HT-29 (cell line): ENCODE measurements at places on chromosomes 3 and 15.

DNA sequence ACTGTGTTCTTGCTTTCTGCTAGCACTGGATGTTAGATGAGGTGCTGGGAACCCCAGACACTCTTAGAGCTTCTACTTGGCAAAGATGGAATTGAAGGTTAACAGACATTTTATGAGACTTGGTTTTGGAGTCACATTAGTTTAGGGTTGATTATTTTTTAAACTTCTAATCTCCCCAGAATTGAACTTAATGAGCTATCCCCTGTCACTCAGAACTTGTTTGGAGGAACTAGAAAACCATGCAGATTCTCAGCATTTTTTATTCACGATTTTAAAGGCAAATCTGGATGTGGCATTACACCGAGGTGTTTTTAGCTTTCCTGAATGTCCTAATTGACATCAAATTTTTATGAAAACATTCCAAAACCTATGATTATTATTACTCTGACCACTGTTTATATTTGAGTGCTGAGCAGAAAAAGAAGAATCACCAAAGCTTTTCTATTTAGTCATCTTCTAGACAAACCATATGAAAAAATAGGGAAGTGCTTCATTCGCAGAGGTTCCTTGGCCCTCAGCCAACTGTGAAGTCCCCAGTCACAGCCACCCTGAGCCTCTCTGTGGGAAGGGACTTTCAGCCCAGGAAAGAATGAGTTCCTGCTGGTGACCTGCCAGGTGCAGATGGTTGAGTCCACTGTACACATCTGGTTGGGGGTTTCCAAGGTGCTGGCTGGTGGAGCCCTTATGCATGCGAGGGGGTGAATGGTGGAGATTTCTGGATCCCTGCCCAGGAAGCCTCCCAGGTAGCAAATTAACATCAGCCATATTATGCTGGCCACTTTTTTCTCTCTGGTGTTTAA lies 196.0 kb upstream of the TOPAZ1 start:
- no peak for DNase-seq

DNA sequence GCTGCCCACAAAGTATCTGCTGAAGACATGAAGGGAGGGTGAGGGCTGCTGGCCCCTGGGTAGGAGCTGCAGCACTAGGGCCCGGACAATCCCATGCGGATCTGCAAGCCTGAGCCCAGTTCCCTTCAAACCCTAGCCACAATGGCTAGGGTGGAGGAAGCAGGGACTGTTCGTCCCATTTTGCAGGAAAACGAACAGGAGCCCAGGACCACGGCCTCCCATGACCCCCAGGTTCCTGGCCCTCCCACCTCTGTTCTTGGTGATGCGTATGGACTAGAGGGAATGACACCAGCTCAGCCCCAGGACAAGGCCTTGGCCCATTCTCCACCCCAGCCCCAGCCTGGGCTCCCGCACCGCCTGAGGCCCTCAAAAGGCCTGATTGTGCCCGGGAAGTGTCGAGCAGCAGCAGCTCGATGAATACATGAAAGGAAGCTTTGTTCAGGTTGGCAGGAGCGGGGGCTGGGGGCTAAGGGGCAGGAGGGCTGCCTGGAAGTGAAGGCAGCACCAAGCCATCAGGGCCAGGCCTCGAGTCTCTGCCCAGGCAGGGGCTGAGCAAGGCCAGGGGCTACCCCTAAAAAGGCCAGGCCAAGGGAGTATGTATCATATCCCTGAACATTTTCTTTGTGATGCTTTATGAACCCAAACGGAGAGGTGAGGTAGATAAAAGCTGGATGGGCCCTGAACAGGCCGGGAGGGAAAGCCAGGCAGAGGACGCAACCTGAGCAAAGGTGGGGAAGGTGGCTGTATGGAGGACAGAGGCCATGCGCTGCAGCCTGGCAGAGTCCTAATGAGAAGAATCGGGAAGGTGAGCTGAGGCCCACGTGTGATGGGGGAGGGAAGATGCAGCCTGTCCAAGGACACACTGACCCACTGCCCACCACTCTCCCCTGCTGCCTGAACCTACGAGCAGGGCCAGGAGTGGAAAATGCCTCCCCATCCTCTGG lies 12.2 kb downstream of the SEMA7A start:
- no peak for DNase-seq

DNA sequence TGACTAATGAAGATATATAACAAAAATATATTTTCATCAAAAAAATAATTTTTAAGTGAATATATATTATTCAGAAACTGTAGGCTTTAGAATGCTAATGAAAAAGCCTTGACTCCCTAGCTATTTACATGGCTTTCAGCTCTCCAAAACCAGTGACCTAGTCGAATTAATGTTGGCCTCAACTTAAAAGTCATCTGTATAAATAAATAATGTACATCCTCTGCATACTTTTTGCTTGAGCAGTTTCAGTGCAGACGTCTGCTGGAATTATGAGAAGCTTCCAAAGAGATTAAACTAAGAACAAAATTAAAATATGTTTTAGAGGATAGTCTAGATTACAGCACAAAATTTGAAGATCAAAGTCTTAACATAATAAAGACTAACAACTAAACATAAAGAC lies 520.4 kb upstream of the ALCAM start:
- no peak for DNase-seq

DNA sequence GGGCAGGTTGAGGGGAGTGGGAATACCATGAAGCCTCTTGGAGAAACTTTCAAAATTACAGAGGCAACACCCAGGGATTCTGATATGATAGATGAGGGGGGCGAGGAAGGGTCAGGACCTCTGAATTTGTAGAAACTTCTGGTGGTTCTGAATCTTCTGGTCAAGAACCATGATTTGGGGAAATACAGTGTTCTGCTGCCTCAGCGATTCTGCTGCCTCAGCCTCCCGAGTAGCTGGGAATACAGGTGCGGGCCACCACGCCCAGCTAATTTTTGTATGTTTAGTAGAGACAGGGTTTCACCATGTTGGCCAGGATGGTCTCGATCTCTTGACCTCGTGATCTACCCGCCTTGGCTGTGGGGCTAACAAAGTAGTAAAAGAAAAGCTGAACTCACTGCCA lies 70.4 kb downstream of the MAGEF1 start:
- DNase-seq, result no peak

DNA sequence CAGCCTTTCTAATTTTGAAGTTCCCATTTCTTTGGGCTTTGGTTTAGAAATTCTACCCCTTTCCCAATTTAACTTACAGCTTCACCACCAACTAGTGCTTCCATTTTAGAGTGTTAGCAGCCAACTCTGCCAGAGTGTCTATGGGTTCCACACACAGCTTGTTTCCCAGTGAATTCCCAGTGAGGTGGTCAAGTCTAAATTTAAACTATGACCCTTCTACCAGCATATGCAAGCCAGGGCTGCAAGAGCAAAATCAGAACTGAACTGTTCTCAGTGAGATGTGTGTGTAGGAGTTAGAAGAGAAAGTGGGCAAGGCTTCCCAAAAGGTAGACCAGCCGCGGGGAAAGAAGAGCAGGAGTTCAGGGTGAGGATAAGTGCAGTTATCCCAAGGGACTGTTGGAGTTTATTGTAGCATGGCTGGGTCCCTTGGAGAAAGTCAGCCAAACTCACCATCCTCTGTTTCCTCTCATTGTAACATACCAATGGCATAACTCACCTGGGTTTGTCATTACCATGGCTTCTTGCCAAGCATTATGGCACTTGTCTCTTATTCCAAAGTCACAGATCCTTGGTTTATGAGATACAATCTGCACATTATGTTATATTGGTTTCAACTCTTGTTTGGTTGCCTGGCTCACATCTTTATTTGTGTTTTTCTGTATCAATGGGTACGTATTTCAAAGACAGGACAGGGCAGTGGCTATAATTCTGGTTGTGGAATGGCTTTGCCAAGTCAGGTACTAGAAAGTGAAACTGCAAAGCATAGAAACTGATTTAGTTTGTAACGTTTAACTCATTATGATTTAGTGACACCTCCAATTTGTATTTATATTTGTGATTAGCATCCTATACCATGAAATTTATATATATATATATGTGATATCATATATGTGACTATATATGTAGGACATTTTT lies 130.2 kb upstream of the UMPS start:
- peak; percentile 97 for DNase-seq

DNA sequence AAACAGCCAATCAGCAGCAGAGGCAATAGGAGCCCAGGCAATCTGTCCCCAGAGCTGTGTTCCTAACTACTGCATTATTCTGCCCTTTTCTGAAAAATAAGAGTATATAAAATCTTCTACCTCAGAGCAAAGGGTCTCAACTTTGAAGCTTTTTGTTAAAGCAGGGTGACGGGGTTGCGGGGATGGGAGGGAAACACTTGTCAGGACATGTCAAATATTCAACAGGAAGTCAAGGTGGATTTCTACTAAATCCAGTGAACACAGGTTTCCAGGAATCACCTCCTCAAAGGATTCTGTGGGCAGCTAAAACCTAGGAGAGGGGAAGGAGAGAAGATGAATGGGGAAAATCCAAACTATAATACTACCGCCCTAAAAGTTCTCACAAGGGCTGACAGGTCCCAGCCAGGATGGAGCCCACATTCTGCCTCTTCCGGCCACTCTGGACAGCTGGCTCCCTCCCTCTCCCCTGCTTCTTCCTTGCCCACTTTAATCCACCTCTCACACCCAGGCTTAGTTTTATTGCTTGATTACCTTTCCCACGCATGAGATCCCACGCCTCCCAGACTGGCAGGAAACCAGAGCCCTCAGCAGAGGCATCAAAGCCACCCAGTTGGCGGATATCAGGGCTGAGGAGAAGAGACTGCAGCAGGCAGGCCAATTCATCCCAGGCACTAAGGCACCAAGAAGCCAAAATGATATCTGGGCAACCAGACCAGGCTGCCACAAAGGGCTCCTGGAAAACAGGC lies 77.2 kb downstream of the OSBPL10 start:
- no peak for DNase-seq

GRCh38 chr3:61927332-61927731 lies 366.0 kb downstream of the PTPRG start:
- no peak for DNase-seq

GRCh38 chr3:45499529-45499928 lies 95.0 kb upstream of the LIMD1 start:
- DNase-seq, result peak; percentile 21

GRCh38 chr3:46536758-46537157 lies 29.3 kb downstream of the LRRC2 start:
- no peak for DNase-seq

DNA sequence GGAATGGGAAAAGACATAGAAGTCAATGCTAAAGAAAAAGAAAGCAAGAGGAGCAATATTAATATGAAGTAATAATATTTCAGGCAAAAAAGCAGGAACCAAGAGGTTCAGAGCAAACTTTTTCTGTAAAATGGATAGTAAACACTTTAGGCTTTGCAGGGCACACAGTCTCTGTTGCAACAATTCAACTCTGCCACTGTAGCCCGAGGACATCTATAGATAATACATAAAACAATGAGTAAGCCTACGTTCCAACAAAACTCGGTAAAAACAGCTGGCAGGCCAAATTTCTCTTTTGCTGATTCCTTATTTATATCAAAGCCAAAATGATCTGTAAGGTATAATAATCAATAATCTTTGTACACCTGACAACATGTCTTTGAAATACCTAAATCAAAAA lies 56.8 kb downstream of the SMAD6 start:
- DNase-seq, result peak; percentile 20

GRCh38 chr15:67349634-67350033 lies 95.0 kb downstream of the IQCH start:
- DNase-seq, result no peak

DNA sequence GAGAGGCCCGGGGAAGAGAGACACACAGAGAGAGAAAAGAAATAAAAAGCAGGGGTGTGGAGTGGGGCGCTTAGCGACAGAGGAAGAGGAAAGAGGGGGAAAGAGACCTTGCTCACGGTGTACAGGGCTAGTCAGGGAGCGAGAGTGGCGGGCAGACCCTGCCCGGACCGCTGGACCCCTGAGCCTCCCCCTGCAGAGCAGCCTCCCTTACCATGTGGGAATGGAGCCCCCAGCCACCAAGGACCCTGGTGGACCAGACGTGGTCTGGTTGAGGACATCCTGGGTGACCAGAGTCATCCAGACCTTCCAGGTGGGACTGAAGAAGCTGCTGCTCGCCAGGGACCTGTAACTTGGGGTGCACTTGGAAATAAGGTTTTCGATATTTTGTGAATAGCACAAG lies 129.6 kb downstream of the CHSY1 start:
- no peak for DNase-seq

- peak; percentile 55 for DNase-seq
Measured at GRCh38 chr3:172688588-172688987, 22.3 kb downstream of the NCEH1 start.

GRCh38 chr3:136787349-136787748 lies 31.6 kb upstream of the SLC35G2 start:
- peak; percentile 4 for DNase-seq

DNA sequence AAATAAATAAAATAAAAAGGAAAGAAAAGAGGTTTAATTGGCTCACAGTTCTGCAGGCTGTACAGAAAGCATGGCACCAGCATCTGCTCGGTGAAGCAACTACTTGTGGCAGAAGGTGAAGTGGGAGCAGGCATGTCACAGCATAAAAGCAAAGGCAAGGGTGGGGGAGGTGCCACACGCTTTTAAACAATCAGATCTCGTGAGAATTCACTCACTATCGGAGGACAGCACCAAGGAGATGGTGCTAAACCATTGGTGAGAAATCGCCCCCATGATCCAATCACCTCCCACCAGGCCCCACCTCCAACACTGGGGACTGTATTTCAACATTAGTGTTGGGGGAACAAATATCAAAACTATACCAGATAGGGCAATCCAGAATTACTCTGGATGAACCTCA lies 15.3 kb downstream of the SCG3 start:
- no peak for DNase-seq

DNA sequence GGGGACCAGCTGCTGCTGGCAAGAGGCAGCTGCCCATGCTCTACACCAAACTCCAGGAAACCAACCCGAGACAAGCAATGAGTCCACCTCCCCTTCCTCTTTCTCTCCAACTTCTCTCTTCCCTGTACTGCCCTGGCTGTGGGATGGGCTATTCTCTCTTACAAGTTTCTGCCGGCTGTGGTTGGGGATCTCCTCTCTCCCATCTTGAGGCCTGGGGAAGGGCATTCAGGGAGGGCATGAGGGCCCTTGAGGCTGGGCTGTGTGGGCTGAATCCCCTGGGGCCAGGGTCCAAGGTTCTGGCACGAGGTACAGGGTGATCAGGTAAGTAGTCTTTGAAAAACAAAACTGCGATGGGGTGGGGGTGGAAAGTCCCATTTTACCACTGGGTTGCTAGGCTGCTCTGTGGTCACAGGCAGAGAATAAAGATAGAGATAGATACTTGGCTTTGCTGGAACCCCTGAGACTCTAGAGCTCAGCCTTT lies 32.3 kb upstream of the CTSH start:
- DNase-seq, result no peak

DNA sequence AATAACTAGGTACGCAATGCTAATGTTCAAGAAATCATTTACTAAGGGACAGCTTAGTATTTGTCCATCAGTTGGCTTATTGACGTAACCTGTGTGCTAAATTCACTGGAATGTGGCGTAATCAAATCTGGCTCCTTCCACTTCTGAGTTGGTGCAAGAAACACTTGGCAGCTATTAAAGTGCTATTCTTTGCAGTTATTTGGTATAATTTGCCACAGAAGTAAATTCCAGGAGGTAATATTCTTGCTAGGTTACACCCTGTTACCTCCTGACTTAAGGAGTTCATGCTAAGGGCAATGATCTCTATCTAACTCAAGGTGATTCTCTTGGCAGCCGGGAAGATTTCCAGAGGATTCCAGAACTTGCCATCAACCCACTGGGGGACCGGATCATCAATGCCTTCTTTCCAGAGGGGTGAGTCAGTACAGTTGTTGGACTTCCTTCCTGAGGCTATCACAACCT lies 25.5 kb downstream of the CHP1 start:
- DNase-seq, result peak; percentile 57
